ENCODE measurements at places on chromosomes 7 and 10.
A peak's percentile ranks its signal among the peaks of the same experiment; 100 is the strongest.

GRCh38 chr10:72037811-72038210 lies 50.5 kb downstream of the SPOCK2 start:
- DNase-seq = peak; percentile 20

GRCh38 chr10:80518143-80518806 lies 19.4 kb upstream of the SH2D4B start:
- DNase-seq = no peak

- no peak for DNase-seq
Measured at GRCh38 chr7:97012365-97013133, 7.2 kb downstream of the DLX6 start.

DNA sequence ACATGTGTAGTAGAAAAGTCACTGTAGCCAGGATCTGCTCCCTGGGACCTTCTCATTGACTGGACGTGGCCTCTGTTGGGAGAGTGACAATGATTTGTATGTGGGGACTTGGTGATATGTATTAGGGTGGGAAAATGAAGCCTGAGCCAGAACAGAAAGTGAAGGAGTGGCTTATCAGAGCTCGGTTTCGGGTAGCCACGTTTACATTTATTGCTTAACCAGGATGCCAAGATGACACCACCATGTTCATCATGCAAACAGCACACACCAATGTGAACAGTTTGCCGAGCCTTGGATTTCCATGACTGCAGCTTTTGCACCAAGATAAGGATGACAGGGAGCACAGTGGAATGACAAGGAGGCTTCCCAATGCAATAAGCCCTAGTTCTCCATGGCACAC lies 112.8 kb upstream of the STK17A start:
- DNase-seq = no peak

DNA sequence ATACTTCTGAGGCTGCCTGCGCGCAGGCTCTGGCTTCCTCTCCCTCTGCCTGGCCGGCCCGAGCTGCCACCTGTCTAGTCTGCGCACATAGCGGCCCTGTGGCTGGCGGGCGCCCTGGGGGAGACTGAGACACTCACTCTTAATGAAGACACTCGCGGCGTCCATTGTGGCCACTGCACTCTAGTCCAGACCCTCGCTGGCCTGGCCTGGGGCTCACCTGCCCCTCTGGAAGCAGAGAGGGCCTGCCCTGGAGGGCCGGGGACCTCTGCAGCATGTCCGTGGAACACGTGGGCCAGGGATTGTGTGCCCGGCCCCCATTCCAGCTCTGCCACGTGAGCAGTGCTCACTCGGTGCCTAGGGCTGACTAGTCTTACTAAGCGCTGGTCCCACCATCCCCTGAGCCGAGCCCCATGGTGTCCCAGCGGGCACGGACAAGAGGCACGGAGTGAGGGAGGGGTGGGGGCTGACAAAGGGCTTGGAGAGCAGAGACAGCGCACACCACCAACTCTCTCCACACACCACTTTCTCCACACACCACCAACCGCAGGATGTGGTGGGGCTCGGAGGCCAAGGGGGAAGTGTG lies 149.3 kb downstream of the ELFN1 start:
- DNase-seq = no peak

- peak; percentile 32 for DNase-seq
Measured at GRCh38 chr10:110530131-110530831, 32.6 kb downstream of the DUSP5 start.

DNA sequence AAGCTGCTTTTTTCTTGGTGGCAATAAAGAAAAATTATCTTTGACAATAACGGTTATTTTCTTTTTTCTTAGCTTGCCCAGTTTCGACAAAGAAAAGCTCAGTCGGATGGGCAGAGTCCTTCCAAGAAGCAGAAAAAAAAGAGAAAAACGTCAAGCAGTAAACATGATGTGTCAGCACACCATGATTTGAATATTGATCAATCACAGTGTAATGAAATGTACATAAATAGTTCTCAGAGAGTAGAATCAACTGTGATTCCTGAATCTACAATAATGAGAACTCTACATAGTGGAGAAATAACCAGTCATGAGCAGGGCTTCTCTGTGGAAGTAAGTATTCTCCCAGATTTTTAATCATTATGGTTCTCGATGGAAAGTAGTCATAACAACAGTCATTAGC lies 33.0 kb downstream of the AKAP9 start:
- no peak for DNase-seq

- DNase-seq = no peak
Measured at GRCh38 chr10:12701696-12702095, 299.8 kb downstream of the CCDC3 start.

GRCh38 chr7:31084226-31084625 lies 32.1 kb downstream of the ADCYAP1R1 start:
- DNase-seq = no peak

DNA sequence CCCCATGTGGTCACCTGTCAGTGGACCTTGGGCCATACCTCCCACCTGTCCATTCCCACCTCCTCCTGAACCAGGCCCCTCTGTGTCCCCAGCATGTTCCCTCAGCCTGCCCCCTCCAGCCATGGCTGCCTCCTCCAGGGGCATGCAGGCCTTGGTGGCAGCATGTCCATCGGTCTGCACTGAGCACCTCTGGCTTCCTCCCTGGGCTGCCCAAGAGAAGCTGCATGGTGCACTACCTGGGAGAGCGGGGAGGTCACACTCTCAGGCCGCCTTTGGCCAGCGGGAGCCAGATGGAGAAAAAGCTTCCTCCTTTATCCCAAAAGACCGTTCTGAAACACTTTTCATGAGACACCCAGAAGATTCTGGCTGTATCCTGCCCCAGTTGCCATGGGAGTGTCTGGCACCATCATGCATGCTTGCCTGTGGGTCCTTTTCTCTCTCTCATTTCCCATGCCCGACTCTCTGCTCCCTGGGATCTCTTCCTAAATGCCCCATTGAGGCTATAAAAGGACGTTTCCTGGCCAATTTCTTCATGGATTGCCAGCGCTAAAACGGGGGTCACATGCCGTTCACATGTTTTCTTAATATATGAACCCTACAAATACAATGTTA lies 45.5 kb upstream of the MGMT start:
- DNase-seq = no peak

- DNase-seq = no peak
Measured at GRCh38 chr7:27251652-27252590, 9.3 kb downstream of the EVX1 start.

- no peak for DNase-seq
Measured at GRCh38 chr10:100735337-100736143, 9.8 kb upstream of the PAX2 start.

GRCh38 chr7:96612034-96612433 lies 97.6 kb downstream of the SEM1 start:
- DNase-seq = no peak

GRCh38 chr10:57218382-57218781 lies 857.3 kb upstream of the ZWINT start:
- DNase-seq = no peak

DNA sequence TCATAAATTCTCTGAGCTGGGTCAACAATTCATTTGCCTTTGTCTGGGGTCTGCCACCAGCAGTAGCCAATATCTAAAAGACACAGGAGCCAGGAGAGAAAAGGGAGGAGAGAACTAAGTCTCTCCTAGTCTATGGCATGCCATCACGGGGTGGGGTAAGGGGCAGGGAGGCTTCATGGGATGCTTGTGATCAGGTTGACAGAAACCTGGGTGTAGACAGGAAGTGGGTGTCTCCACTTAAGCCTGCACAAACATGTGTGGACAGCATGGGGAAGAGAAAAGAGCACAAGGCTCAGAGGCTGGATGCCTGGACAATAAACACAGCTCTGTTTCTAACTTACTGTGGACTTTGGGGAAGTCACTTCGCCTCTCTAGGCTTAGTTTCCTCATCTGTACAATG lies 11.5 kb upstream of the C10orf53 start:
- no peak for DNase-seq

DNA sequence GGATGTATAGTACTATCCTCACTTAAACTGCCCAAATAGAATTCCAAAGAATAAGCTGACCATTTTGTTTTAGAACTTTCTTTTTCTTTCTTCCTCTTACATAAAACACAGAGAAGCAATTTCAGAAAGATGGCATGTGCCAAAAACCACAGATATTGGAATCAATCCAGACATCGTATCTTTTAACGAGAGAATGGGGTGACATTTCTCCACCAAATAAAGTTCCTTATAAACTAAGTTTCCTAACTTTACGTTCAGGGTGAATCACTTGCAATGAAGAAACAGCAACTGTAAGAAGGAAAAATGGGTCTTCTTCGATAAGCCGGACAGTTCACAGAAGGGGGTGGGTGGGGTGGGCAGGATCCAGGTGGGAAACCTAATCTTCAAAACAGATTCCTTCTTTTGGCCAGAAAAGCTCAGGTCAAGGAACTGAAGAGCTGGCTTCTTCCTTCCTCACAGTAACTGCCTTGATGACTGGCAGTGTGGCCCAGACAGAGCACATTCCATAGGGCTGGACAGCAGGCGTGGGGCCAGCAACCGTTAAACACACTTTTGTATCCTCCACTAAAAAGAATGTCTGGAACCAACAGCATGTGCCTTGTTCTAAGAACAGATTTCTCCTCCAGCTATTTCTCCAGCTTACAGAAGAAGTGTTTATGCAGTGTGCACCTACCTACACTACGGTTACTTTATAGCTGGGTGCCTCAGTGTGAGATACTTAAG lies 31.5 kb downstream of the CREB3L2 start:
- no peak for DNase-seq

DNA sequence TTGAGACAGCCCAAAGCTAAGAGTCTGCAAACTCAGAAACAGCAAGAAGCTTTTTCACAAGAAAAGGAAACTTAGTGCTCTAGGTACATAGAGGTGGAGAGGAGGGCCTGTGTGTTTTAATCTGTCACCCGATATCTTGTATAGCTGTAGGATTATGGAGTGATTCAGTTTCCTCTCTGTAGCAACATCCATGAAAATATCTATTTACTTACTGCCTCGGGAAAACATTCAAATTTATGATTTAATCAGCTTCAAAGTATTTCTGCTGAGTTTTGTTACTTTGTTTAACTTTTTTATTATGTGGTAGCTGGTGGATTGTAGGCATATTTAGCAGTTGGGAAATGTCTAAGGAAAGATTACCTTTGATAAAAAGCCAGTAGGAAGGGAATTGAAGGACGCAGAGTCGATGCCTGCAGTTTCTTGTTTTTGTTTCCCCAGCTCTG lies 292.0 kb downstream of the CCDC3 start:
- DNase-seq = no peak

DNA sequence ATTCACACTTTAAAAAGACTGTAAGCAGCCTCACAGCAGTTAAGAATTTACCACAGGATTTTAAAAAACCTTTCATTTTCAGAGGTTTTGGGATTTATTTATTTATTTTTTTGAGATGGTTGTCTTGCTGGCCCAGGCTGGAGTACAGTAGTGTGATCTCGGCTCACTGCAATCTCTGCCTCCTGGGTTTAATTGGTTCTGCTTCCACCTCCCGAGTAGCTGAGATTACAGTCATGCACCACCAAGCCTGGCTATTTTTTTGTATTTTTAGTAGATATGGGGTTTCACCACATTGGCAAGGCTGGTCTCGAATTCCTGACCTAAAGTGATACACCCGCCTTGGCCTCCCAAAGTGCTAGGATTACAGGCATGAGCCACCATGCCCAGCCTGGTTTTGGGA lies 19.1 kb downstream of the MINDY4 start:
- no peak for DNase-seq

DNA sequence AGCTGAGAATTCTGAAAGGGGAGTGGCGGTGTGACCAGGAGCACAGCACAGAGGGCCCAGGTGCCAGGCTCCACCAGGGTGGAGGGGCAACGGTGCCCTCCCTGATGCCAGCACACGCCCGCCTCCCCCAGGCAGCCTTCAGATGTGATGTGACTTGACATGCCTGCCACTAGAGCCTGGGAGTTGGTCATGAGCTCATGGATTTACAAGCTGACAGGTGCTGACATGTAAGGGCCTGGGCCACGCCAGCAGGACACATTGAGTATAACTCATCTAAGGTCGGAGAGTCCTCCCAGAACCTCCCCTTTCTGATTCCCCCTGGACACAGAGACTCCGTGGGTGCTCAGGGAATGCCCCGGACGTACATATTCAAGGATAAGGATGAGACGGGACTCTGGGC lies 74.2 kb downstream of the LSM5 start:
- no peak for DNase-seq

DNA sequence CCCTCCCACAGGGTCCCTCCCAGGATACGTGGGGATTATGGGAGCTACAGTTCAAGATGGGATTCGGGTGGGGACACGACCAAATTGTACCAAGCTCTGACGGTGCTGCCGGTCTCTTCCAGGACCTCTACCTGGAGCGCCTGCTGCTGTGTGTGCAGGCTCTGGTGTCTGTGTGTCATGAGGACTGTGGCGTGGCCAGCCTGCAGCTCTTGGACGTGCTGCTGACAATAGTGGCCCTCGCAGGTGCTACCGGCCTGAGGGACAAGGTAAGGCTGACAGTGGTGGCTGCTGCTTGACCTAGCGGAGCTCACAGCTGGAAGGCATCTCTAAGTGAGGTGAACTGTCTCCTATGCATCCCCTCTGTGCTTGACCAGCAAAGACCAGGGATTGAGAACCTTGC lies 34.5 kb upstream of the PRKAR1B start:
- DNase-seq = no peak

DNA sequence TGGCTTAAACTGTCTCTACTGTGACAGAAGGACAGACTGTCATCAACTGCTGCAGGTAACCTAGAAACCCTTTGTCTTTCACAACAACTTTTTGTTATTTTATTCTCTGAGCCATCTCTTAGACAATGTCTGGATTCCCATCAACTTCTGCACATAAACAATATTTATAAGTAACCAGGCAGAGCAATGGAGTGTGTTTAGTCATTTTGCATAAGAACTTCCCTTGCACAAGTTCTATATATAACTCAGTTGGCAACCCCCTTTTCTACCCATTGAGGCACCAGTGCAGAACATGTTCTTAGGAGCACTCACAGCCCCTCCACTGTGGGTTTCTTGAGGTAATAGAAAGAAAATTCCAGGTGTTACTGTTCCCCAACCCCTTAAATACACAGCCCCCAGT lies 65.0 kb upstream of the IL6 start:
- DNase-seq = no peak

- DNase-seq = no peak
Measured at GRCh38 chr7:27202862-27203134, 2.9 kb upstream of the HOXA13 start.

DNA sequence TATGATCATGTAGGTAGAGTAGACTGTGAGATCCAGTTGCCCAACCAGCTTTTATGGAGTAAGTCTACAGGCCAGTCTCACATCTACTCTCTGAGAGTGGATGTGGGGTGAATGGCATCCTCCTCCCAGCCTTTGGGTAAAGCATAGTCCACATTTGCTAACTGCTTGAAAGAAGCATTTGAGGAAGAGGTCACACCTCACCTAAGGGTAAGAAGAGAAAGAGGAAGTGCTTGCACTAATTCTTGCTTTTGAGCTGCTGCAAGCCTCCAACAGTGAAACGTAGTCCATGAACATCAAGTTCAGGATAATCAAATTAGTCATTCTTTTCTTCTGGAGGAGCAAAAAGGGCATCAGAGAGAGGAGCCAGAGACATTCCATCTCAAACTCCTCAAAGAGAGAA lies 93.9 kb upstream of the AGR3 start:
- DNase-seq = no peak

DNA sequence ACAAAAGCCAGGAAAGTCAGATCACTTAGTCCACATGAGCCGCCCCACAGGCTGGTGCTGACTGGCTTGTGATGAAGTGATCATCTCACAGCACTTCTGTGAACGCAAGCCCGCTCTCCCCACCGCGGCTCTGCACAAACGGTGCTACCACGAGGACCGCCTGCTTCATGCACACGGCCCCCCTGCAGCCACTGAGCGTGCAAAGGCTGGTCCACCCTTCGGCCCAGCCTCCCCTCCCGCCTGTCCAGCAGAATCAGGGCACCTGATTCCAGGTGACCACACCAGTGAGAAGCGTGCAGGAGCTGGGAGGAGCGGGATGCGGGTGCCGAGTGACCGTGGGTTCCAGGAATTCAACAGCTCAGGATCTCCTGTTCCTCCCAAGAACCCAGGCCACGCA lies 32.2 kb downstream of the MAD1L1 start:
- no peak for DNase-seq

- DNase-seq = peak; percentile 79
Measured at GRCh38 chr10:3761904-3762303, 23.1 kb downstream of the KLF6 start.
